ENCODE measurements at places on chromosomes 1 and 21.
A peak's percentile ranks its signal among the peaks of the same experiment; 100 is the strongest.

DNA sequence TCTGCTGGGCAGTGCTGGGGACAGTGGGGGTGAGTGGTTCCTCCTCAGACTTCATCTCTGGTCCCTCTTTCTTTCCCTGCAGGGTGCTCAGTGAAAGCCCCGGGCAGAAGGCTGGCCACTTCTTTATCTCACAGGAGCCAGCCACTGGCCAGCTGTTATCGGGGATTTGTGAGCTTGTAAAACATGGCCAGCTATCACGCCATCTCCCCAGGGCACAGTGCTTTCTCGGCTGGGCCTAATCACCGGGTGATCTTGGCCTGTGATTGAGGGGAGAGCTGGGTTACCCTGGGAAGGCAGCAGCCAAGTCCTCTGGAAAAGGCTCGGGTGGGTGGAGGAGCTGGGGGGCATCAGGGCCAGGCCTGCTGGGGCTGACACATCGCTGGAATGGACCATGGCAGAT is 83.0 kb downstream of the IGSF21 start:
- no peak for DNase-seq

DNA sequence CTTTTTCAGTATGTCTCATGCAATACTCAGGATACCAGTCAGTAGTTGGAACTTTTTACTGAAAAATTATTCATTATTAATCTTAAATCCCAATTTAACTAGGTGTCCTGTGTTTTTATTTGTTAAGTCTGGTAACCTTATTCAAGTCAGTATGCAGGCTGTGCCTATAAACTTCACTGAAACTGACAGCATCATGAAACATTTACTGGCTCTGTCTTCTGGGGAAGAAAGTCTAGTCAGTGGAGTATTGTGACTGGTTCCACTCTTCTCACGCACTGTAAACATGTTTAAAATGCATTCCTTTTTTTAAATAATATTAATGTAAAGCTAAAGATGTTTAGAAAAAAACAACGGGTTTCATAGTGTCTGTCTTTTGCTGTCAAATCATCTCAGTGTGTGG is 739.7 kb downstream of the LTN1 start:
- DNase-seq, result no peak

- DNase-seq, result no peak
These were observed 2.9 kb upstream of the ZNF496 start for GRCh38 chr1:247334378-247335133.

- peak; percentile 83 for DNase-seq
These were observed 38.2 kb upstream of the WASF2 start for GRCh38 chr1:27527890-27528817.

DNA sequence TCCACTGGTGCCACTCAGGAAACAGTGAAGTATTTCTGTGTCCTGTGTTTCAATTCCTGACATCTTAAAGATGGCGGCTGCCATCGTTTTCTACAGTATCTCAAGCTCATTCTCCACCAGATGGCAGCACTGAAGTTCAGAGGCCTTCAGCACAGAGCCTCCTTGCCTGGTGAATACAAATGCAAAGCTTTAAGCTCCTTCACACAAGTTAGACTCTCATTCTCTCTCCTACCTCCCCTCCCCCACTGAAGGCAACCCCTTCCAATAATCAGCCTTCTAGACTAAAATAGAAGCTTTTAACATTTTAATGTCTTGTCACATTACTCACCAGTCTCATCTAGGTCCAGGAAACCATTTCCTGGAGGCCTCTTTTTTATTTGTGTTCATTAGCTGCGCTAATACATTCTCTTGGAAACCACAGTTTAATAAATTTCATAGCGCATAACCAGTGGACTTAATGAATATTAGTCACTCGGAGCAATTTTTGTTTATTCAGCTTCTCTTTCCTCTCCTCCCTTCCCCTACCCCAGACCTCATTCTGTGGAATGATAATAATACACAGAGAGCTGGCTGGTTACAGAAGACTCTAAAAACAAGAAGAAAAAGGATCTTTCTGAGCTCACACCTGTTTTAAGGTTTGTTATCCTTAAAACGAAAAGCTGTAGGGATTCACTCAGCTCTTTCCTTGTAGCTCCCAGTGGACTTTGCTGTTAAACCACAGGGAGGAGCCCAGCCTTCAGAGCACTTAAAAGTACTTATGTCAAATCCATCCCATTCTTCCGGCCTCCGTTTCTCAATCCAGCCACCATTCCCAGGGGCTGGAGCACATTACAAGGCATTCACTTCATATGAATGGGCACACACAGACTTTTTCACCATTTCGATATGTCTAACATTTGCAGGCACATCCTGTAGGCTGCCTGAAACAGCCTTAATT is 384.9 kb downstream of the HLX start:
- DNase-seq, result peak; percentile 84

DNA sequence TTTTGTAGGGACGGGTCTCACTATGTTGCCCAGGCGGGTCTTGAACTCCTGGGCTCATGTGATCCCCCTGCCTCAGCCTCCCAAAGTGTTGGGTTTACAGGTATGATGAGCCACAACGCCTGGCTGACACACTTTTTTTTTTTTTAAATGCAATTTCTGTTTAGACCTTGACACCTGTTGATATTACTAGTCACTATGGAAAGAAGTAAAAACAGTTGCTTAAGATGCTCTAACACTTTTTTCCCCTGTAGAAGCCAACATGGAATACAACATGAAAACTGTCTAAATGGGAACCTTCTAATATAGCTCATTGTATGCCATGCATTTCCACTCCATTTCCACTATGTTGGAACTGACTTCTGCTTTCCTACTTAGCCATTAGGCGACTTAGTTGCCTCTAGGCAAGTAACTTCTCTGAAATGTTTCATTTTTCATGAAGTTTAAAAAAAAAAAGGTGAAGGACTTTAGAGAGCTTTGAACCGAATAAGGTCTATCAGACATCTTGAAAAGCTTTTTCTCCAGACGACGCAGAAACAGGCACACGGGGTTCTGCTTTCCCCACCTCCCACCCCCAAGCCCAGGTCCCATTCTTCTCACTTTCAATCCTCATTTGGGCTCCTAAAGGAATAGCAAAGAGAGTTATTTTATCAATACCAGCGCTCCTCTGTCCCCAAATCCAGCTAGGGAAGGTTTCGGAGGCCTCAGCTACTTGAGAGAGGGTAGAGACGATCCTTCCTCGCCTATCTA is 648 bp upstream of the DR1 start:
- peak; percentile 35 for DNase-seq

GRCh38 chr1:11985851-11986250 is 5.6 kb downstream of the MFN2 start:
- DNase-seq, result no peak

DNA sequence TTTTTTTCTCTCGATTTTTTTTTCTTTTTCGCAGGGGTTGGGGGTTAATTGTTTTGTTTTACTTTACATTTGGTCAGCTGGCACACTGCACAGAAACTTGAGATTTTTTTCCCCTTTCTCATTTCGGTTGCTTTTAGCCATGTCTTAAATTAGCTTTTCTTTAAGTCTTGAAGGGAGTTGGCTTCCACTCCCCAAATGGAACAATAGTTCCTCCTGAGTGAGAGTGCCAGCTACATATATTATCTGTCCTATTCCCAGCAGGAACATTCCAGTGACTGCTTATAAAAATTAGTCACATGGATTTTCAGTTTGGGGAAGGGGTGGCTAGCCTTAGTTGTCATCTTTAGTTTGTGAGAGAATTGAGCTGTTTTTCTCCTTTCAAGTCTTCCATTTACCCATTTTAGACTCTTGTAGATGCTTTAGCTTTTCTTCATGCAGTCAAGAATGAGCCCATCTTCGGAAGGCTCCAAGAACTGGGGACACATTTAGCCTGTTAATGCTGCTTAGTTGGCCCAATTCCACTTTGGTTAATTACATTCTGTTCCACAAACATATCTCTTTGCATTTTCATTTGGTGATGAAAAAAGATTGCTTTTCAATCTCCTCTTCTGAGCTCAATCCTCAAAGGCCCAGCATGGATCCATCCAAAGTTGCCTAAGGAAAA is 510.1 kb upstream of the CXADR start:
- no peak for DNase-seq

GRCh38 chr1:168627370-168627769 is 51.0 kb downstream of the XCL1 start:
- DNase-seq, result peak; percentile 82

DNA sequence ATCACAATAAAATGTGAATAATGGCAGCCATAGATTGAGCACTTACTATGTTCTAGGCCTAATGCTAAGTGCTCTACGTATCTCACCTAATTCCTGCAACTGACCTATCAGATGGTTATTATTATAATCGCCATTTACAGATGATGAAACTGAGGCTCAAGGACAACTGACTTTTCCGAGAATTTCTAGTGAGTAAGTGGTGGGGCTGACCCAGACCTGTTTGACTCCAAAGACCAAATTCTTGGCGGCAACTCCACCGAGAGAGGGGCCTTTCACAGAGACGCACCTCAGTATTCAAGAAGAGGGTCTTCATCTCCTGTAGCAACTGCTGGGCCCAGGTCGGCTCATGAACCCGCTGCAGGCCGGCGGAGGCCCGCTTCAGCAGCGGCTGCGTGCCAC is 573 bp downstream of the TMEM234 start:
- DNase-seq, result no peak

DNA sequence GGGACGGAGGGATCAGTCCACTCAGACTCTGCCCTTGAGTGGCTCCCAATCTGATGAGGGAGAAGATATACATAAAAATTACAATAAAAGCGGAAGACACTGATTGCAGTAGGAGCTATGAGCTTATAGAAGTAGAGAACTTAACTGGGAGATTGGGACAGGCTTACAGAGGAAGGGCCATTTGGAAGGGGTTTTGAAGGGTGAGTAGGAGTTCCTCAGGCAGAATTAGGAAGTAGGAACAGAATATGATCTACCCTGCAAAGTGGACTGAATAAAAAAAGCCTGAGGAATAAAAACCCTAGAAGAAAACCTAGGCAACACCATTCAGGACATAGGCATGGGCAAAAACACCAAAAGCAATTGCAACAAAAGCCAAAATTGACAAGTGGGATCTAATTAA is 9.2 kb upstream of the WASF2 start:
- no peak for DNase-seq

GRCh38 chr1:8777867-8778266 is 39.6 kb downstream of the RERE start:
- peak; percentile 64 for DNase-seq

- no peak for DNase-seq
These were observed 32.6 kb upstream of the SPOCD1 start for GRCh38 chr1:31848381-31848897.

DNA sequence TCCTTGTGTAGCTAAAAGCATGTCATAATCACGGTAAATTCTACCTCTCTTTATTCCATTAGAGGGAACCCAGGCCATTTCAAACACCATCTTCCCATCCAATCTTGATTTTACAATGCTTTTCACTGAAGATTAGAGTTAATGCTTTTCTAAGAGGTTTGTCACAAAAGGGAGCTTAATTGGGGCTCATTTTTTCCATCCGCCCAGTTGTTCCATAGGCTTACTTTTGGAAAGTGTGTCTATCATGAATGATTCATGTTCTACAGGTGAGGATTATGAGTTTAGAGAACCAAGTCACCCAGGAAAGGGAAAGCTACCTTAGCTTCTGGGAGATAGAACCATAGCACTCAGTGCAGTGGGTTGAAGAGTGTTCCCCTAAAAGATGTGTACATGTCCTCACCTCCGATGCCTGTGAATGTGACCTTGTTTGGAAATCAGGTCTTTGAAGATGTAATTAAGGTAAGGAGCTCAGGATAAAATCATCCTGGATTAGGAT is 286.9 kb upstream of the RUNX1 start:
- DNase-seq, result no peak

GRCh38 chr1:158422212-158422611 is 3.8 kb downstream of the OR10K2 start:
- no peak for DNase-seq

DNA sequence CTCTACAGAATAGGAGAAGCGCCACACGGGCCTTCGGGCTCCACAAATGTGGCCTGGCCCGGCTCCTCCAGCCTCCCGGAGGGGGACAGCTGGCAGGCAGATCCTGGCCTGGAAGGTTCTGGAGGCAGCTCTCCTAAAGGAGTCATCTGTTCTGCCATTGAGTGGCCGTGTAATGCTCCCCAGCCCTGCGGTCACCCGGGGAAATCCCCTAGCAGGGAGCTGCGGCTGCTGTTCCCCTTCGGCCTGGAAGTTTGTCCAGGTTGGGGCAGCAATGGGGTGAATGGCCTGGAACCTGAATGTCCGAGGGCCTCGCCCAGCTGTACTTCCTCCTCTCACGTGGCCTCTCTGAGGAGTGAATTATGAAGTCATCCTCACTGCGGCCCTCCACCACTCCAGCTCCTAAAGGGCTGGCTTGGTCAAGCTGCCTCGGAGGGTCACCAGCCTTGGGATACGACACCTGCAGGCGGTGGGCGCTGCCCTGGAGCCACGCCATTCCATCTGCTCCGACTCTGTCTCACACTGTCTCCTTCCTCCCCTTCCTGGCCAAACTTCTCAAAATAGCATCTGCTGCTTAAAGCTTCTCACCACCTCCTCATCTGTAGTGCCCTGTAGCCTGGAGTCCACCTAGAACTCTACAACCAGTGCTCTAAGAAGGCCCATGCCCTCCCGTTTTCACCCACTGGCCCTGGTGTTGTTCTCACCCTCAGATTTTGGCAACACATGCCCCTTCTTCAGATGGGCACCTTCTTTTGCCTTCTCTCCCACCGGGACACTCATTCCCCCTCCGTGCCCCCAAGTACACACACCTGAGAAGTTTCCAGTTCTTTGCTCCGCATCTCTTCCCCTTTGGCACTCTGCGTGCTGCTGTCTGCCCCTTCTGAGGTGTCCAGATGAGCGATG is 54.4 kb upstream of the TMPRSS2 start:
- no peak for DNase-seq

- peak; percentile 84 for DNase-seq
These were observed 25.0 kb upstream of the CHRM3 start for GRCh38 chr1:239361403-239361802.

DNA sequence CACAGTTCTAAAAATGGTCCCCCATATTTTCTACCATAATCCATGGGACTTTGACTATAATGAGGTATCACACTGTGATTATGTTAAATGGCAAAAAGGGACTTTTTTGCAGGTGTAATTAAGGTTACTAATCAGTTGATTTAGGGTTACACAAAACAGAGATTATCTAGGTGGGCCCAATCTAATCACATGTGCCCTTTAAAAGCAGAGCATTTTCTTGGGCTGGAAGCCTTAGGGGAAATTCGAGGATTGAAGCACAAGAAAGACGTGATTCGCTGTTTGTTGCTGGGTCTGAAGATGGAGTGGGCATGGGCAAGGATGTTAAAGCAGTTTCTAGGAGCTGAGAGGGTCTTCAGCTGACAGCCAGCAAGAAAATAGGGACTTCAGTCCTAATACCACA is 13.4 kb downstream of the RAVER2 start:
- DNase-seq, result no peak

Data from PC-3 (cell line).